ENCODE measurements at places on chromosomes 12 and 14. TPM values are rescaled to one million over a fixed set of nuclear protein-coding genes. Genes with fewer than 3 reads are reported as not detected.

GRCh38 chr12:122148657-122149056 lies 25.4 kb downstream of the IL31 start:
- H3K4me1 ChIP-seq = peaks cover 5% of the 10 kb centered on the region
- no peaks in the 10 kb centered on the region for H3K36me3 ChIP-seq
- peaks cover 9% of the 10 kb centered on the region for H3K27me3 ChIP-seq
- H3K4me3 ChIP-seq = no peak overlapping the region

Gene KRT2
- total RNA-seq = not detected

Gene DNAI7
- 0.43 TPM for total RNA-seq

DNA sequence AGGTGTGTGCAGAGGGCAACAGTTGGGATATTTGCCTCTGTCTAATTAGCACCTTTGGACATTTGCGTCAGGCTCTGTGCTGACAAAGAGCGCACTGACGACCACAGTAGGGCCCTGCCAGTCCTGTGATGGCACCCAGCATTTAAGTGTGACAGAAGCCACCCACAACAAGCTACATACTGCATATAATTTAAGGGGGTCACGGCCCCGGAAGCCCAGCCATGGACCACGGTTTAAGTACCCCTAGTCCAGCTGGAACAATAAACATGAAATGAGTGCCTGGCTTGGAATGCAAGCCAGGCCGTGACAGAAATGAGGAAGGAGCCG lies 16.8 kb upstream of the DYNC1H1 start:
- peak overlapping the region; percentile 95 for H3K27ac ChIP-seq
- H3K36me3 ChIP-seq = peaks cover 5% of the 10 kb centered on the region
- H3K27me3 ChIP-seq = peaks cover 12% of the 10 kb centered on the region

DNA sequence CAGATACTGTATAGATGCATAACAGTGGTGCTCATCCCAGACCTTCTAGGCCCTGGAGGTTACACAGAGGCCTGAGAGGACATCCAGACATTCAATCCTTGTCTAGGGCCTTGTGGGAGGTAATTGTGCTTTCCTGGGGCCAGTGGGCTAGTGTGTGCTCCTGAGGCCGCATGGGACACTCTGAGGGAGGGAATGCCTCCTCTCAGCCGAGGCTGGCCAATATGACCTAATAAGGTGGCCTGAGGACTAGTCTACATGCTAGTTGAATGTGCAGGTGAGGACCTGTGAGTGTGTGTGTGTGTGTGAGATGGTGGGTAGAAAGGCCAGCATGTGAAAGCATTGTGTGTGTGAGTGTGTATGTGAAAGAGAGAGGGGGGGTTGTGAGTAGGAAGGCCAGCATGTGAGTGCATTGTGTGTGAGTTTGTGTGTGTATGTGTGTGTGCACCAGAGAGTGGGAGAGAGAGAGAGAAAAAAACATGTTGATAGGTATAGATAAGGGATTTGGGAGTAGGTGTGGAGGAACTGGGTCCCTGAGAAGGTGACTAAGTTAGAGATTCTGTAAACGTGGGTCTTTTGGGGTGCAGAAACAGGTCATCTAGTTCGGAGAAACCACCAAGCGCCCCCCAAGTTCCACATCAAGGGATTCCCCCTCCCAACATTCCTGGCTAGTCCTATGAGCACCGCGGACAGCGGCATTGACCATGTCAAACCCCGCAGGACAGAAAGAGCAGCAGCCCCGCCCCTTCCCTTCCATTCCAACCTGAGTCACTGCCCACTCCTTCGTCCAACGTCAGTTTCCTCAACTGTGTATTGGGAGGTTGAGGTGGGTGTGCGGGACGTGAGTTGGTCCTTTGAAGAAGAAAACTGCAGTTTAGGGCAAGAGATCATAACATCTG lies 9.7 kb upstream of the KRT81 start:
- no peak overlapping the region for H3K4me3 ChIP-seq
- DNase-seq = no peak
- H3K36me3 ChIP-seq = no peaks in the 10 kb centered on the region
- no peak overlapping the region for H3K27ac ChIP-seq

Gene GALNT16
- 0.32 TPM for total RNA-seq

Gene TMEM19
- total RNA-seq = 29.7 TPM

Gene KCNJ8
- total RNA-seq = 8.5 TPM

- H3K4me1 ChIP-seq = peaks cover 11% of the 10 kb centered on the region
- H3K27me3 ChIP-seq = peaks cover 42% of the 10 kb centered on the region
- no peak overlapping the region for H3K4me3 ChIP-seq
- DNase-seq = no peak
- H3K36me3 ChIP-seq = peaks cover 5% of the 10 kb centered on the region
- no peak overlapping the region for H3K27ac ChIP-seq
Measured at GRCh38 chr14:33711194-33711593, 239.7 kb downstream of the EGLN3 start.

- DNase-seq = no peak
- no peaks in the 10 kb centered on the region for H3K4me1 ChIP-seq
Measured at GRCh38 chr12:52618866-52619265, 507 bp upstream of the KRT73 start.

Gene PALS1
- 55.8 TPM for total RNA-seq

Gene VDR
- total RNA-seq = 12.2 TPM

Gene OAS1
- not detected for total RNA-seq

Gene ETV6
- 16.0 TPM for total RNA-seq

DNA sequence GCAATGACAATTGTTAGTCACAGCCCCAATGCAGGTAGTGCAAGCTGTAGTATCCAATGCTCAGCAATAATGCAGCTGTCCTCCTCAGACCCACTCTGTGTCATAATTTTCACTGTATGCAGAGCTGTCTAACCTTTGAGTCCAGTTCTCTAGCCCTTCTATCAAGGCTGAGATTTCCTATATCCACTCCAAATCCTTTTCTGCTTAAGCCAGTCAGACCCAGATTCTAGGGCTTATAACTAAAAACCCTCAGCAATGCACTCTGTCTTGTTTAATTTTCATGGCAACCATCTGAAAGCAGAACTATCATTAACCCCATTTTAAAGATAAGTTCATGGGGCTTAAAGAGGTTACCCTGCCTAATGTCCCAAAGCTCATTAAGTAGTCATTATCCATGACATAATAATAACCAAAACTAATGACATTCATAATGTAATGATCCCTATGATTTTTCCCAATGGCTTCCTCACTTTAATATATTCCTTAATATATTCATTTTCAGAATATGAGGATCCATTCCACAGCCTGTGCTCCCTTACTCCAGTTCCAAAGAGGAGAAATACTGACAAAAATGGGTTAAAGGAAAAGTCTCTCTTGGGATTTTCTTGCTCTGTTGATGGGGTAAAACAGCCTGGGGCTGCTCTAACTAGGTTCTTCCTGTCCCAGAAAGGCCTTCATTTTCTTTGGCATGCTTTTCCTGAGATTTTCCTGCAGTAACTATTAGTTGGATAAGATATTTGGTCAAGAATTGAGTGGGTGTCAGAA lies 29.5 kb downstream of the TXNDC16 start:
- DNase-seq = no peak
- H3K4me3 ChIP-seq = no peak overlapping the region
- no peaks in the 10 kb centered on the region for H3K36me3 ChIP-seq
- H3K4me1 ChIP-seq = no peaks in the 10 kb centered on the region

DNA sequence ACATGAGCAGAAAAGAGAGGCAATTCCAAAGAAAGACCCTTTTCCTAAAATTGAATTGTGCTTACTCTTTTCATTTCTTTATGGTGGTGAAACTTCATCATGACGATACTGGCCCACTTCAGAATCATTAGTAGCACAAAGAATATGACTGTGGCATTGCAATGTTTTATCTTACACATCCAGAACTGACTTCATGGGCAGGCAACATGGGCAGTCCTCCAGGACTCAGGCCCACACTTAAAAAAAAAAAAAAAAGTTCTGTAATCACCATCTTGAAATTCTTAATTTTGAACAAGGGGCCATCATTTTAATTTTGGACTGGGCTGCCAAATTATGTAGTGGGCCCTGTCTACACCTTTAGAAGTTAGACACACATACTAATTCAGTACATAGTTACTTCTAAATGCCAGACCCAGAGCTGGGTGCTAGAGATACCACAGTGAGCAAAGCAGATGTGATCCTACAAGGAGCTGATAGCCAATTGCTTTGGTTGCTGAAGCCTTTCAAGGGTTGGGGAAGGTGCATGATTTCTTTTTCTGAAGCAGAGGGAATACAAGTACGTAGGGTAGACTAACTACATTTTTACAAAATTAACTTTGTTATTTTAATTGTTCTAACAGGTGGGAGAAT lies 35.2 kb downstream of the HELB start:
- no peak for DNase-seq
- no peaks in the 10 kb centered on the region for H3K27me3 ChIP-seq
- peaks cover 4% of the 10 kb centered on the region for H3K36me3 ChIP-seq
- no peak overlapping the region for H3K27ac ChIP-seq
- H3K4me1 ChIP-seq = no peaks in the 10 kb centered on the region
- no peak overlapping the region for H3K4me3 ChIP-seq

Gene PMCH
- not detected for total RNA-seq

GRCh38 chr14:94346841-94347240 lies 23.7 kb upstream of the SERPINA6 start:
- H3K27ac ChIP-seq = no peak overlapping the region
- H3K36me3 ChIP-seq = no peaks in the 10 kb centered on the region
- H3K4me3 ChIP-seq = no peak overlapping the region
- no peak for DNase-seq
- peaks cover 2% of the 10 kb centered on the region for H3K27me3 ChIP-seq
- peaks cover 23% of the 10 kb centered on the region for H3K4me1 ChIP-seq

Gene CCDC197
- total RNA-seq = not detected

GRCh38 chr12:9669534-9669933 lies at the start of gene CLEC2D:
CLEC2D (plus strand) TSS chr12:9669713; CDS start chr12:9669735, 22 bp downstream.
- H3K4me3 ChIP-seq = no peak within 1 kb of the TSS
- H3K36me3 ChIP-seq = no peaks in the 10 kb centered on the region
- peaks cover 37% of the 10 kb centered on the region for H3K4me1 ChIP-seq

Gene SYNDIG1L
- not detected for total RNA-seq

DNA sequence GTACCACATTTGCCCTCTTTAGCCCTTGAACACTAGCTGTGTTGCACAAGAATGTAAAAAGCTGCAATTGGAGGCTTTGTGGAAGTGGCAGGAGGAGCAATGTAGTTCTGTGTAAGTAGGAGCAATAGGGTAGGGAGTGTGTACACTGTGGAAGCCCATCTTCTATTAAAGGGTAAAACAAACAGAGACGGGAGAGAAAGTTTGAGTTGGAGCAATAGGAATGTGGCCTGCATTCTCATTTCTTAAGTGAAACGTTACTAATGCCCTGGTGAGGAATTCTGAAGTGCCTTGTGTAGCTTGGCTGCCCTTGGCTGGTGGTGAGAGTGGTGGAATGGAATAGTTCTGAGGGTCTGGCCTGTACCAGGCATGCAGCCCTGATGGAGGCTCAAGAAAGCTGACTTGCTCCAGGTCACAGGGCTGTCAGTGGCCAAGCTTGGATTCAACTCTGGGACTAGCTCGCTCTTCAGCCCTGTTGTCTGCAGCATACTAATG lies 38.8 kb upstream of the ATP23 start:
- H3K4me3 ChIP-seq = no peak overlapping the region
- no peaks in the 10 kb centered on the region for H3K36me3 ChIP-seq
- no peak overlapping the region for H3K27ac ChIP-seq

Gene CAPZA3
- total RNA-seq = not detected

DNA sequence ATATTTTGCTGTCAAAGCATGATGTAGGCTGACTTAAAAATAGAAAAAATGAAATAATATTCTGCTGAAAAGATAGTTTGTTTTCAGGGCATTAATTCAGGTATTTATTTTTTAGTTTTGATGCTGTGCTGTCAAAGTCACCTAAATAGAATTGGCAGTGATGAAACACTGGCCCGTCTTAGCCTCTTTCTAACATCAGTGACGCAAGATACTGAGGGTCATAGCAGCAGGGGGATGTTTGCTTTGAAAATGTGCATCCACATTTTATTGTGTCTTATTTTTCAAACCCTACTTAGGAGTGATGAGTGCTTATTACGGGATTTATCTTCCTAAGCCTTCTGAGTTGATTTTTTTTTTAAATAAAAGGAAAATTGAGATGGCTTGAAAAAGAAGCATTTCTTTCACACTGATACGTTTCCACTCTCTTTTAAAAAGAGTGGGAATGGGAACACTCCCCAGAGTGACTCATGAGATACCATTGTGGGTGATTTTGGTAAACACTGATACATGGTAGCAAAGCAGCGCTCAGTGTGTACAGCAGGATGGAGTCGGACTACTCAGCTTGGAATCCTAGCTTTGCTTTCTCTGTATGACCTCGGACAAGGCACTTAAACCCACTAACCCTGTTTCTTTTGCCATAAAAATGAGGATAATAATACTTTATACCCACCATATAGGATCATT lies 290.8 kb downstream of the ERC1 start:
- H3K36me3 ChIP-seq = peaks cover 9% of the 10 kb centered on the region
- H3K27me3 ChIP-seq = no peaks in the 10 kb centered on the region
- peaks cover 68% of the 10 kb centered on the region for H3K4me1 ChIP-seq
- H3K27ac ChIP-seq = peak overlapping the region; percentile 71

Gene LBHD2
- total RNA-seq = not detected

GRCh38 chr12:2372735-2373134 lies 319.9 kb downstream of the CACNA1C start:
- no peak overlapping the region for H3K27ac ChIP-seq
- DNase-seq = no peak
- H3K4me3 ChIP-seq = no peak overlapping the region
- H3K27me3 ChIP-seq = no peaks in the 10 kb centered on the region
- H3K36me3 ChIP-seq = peaks cover 5% of the 10 kb centered on the region
- H3K4me1 ChIP-seq = peaks cover 30% of the 10 kb centered on the region

GRCh38 chr14:85252011-85252410 lies 277.9 kb upstream of the FLRT2 start:
- peak; percentile 67 for DNase-seq
- H3K4me3 ChIP-seq = no peak overlapping the region
- no peaks in the 10 kb centered on the region for H3K36me3 ChIP-seq

- DNase-seq = no peak
- H3K27me3 ChIP-seq = peaks cover 6% of the 10 kb centered on the region
- H3K4me3 ChIP-seq = no peak overlapping the region
- no peak overlapping the region for H3K27ac ChIP-seq
- H3K4me1 ChIP-seq = no peaks in the 10 kb centered on the region
- no peaks in the 10 kb centered on the region for H3K36me3 ChIP-seq
Measured at GRCh38 chr12:18368594-18368993, 107.3 kb downstream of the PIK3C2G start.

Data from HFFc6 (cell line).